K562 (cell line): ENCODE measurements at places on chromosomes 4 and X.

DNA sequence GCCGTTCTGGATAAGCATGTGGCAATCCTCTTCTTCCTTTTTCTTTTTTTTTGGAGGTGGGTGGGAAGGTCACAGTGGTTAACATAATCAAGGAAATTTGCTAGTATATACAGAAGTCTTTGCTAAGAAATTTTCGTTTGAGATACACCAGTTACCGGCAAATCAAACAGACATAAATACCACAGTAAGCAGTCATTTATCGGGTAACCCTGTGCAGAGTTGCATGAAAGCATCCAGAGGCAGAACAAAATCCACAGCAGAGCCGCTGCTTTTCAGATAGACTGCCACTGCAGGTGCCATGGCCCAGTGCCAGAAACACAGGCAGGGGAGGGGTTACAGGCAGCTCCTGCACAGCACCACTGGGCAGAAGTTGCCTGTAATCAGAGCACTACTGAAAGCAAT, 179.1 kb upstream of the MAB21L2 start:
- no peak for DNase-seq

GRCh38 chr4:4459181-4459580, 72.3 kb downstream of the NSG1 start:
- no peak for DNase-seq

DNA sequence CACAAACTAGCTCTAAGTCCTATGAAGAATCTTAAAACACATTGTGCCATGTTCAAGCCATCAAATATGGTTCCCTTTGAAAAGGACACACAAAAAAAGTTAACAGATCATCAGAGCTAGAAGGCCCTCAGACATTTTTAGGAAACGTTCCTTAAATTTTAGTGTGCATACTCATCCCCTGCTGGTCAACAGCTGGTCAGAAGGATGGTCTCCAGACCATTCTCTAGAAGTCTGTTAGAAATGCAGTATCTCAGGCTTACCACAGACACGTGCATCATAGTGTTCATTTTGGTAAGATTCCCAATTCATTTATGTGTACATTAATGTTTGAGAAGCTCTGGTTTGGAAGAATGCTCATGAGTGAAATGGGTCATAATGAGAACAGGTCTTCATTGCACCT, 523.1 kb downstream of the INPP4B start:
- DNase-seq, result no peak

DNA sequence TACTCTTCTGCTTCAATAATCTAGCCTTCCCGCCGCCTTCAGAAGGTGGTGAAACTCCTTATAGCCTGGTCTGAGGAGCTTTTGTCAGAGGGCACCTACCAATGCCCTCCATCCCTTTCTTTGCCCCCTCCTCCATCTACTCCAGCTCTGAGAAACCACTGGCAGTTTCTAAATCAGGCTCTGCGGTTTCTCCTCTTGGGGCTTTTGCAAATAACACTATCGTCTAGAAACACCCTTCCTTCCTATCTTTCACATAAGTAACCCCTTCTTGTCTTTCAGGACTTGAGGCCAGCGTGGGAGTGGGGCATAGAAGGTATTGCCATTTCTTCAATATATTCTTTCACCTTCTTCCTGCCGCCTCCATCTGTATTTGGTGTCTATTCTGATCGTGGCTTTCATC, 1.2 kb upstream of the EFHC2 start:
- DNase-seq, result peak; percentile 41

DNA sequence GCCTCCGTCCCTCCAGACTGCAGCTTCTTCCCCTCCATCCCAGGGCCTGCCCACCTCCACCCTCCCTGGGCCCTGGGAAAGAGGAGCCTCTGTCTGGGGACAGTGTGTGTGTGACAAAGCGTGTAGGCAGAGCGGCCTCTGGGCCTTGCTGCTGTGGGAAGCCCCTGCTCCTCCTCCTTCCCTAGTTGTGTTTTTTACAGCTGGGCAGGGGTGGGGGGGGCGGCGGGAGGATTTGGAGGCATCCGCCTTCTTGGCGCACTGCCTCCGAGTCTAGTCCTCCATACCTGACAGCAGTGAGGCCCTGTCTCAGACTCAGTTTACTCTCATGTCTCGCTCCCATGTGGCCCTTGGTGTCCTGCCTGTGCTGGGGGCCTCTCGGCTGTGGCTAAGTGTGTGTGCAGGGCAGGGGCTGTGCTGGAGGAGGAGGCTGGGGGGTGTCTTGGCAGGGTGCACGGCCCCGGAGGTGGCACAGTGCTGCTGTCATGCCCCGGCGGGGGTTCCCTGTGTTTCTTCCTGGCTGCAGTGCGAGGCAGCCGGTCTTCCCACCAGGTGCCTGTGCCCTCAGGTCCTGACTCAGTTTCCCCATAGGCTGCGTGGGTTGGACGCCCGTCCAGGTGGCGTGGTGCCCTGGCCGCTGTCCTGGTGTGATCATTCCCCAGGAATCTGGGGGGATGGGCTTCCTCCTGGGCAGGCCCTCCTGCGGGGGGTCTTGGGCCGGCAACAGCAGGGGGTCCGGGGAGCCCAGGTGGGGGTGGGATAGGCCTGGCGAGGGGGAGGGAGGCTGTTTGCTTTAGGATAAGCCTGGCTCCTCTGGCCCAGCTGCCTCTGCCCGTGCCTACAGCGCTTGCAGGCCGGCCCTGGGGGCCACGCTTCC, 7.0 kb downstream of the FGFRL1 start:
- DNase-seq, result peak; percentile 20

DNA sequence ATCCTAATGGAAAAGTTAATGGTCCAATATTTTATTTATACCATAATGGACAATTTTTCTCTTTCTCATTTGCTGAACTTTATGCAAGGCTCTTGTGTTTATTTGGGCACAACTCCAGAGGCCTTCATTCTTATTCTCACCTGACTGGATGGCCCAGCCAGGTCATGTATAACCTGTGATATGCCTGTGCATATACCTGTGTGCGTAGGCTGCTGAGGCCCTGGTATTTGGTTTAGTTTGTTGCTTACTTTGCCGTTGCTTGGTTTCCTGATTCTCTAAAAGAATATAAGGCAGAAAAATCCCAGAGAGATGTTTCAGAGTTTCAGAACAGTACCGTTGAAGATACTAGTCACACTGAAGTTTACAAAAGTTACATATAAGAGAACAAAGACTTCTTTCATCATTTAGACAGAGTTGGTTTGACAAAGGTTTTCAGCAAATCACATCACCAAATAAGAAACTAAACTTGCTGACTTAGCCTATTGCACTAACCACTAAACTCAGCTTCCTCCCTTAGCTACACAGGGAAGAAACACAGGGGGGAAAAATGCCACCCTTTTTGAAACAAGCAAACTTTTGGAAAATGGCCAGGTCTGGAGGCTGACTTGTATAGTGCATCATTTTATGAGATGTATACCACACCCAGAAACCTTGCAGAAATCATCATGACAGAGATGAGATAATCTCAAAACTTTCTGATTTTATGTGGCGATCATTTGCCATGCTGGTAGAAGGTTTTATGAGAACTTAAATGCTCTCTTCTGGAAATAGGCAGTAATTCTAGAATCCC, 248.5 kb downstream of the GRIA3 start:
- DNase-seq, result no peak

- no peak for DNase-seq
Measured at GRCh38 chr4:53886090-53886489, 178.3 kb downstream of the CHIC2 start.

DNA sequence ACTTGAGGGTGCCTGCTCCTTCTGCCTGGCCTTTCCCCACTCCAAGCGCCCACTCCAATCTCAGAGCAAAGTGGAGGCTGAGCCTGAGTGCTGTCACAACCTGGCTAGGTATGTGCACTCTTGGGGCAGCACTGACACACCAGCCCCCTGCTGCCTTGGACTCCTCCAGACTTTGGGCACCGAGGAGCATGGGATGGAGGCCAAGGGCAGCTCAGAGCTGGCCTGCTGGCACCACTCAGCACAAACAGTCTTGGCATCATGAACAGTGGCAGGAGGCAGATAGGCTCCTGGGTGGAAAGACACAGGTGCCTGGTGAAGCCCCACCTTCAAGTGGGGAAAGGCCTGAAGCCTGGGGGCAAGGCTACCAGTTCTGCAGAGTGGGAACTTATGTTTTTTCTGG, 91.8 kb downstream of the KCNIP4 start:
- DNase-seq, result no peak

GRCh38 chr4:110621839-110622751, 782 bp downstream of the PITX2 start:
- no peak for DNase-seq

GRCh38 chr4:10462876-10463275, 5.7 kb upstream of the ZNF518B start:
- DNase-seq, result no peak

- DNase-seq, result no peak
Measured at GRCh38 chr4:41541687-41542094, 3.7 kb downstream of the LIMCH1 start.

- DNase-seq, result no peak
Measured at GRCh38 chr4:153259661-153260060, 55.4 kb downstream of the TRIM2 start.

DNA sequence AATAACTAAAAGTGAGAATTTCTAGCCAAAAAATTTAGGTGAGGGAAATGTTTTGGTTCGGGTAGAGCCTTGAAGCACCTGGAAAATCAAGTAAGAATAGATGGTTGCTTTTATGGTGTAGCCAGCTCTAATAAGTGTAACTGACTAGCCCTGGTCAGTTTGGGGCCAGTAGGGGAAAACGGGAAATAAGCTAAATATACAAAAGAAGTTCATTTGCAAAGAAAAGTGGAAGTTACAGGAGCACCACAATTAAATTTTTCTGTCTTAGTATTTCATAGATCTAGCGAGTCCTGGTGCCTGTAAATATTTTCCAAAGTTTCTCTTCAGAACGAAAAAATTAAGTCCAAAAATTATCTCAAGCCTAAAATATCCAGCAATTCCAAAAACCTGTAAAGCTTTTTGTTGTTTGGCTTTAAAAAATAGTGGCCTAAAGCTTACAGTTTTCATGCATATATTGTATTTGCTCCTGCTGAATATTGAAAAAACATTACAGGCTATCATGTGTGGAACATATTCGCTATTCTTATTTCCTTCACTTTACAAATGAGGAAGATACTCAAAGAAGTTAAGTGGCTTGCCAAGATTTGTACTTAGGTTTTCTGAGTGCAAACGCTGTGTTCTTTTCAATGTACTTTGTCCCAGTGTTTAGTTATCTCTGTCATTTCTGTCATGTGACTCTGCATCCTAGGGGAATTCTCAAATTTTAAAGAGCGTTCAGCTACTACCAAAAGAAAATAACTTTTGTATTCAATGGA, 7.3 kb upstream of the PTPN13 start:
- DNase-seq, result no peak

- no peak for DNase-seq
Measured at GRCh38 chrX:34778916-34779315, 121.8 kb upstream of the TMEM47 start.

- DNase-seq, result no peak
Measured at GRCh38 chrX:34338046-34338445, 205.9 kb upstream of the FAM47A start.

DNA sequence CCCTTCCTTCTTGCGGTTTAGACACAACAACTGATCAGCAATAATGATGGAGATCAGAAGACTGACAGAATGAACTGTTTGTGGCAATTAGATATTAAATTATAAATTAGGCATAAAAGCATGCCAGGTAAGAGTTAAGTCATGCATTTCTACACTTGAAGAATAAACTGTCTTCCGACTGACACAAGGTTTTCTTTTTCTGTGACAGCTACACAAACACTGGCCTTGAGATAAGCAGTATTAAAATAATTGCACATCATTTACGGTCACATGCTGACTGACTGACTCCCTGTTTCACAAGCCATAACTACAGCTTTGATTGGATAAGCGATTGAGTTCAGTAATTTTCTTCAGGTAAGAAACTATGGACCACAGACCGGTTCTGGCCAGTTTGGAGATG, 56.2 kb downstream of the UBE2NL start:
- no peak for DNase-seq

- no peak for DNase-seq
Measured at GRCh38 chr4:150765216-150765615, 183.3 kb downstream of the MAB21L2 start.

- DNase-seq, result no peak
Measured at GRCh38 chrX:13396924-13397323, 77.1 kb upstream of the ATXN3L start.

DNA sequence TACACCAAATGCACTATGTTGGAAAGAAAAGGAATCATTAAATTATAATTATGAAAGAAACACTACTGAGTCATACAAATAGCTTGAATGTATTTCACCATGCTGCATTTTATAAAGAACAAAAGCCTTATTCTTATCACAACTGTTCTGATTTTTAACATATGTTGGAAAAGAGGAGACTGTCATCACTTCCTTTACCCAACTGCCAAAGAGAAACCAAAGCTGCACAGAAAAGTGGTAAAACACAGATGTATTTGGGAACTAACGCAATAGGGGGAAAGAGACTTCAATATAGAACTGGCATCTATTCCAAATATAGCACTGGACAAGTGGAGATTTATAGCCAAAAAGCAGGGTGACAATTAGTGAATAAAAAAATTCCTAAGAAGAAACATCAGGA, 181.0 kb downstream of the SPANXN3 start:
- DNase-seq, result no peak

DNA sequence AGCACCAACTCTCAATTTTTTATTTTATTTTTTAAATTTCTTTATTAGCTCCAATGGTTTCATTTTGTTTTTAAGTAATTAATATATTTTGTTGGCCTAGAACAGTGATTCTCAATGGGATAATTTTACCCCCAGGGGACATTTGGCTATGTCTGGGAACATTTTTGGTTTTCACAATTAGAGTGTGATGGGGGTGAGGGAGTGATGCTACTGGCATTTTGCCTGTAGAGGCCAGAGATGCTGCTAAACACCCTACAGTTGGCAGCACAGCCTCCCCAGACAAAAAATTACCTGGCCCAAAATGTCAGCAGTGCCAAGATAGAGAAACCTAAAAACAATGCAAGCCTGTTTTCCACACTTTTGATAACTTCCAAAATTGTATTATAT, 64.6 kb downstream of the HHIP start:
- DNase-seq, result no peak

DNA sequence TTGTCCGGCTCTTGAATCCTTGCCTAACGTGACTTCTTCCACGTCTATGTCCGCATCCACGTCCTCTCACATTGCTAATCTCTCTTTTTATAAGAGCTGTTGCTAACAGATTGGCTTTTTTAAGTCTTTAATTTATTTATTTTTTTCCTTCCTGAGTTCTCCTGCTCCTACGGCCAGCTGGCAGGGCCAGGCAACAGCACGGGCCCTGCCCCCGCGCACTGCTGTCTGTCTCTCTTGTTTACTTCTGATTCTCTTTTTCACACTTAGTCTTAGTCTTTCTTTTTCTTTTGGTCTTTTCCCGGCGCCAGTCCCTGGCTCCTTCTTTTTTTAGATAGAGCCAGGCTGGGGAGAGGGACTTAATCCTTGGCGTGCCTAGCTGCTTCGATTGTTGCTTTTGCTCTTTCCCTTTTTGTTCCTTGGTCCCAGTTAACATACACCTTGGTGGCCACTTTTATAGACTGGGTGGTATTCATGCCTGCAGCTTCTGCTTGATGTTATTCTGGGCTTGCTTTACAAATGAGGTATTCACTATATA, 53.2 kb upstream of the RBMX start:
- no peak for DNase-seq

DNA sequence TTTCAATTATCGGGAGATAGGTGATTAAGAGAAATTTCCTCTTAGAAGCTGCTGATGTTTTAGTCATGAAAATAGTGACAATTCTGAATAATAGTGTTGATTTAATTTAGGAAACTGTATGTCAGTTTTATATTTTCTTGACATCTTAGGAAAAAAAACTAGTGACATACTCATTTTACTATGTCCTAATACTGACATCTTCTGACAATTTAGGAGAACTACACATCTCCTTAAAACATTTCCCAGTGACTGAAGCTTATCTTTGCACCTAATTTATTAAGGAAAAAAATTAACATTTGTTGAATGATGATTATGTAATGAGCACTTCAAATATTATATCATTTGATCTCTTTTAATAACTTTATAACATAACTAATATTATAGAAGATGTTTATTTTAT, 42.0 kb upstream of the RBMXL3 start:
- DNase-seq, result peak; percentile 6
